NCI-H187 (cell line): ENCODE measurements at places on chromosomes 16 and 17.

- no peak for DNase-seq
These were observed 3.9 kb downstream of the CDH13 start for GRCh38 chr16:82630688-82631087.

DNA sequence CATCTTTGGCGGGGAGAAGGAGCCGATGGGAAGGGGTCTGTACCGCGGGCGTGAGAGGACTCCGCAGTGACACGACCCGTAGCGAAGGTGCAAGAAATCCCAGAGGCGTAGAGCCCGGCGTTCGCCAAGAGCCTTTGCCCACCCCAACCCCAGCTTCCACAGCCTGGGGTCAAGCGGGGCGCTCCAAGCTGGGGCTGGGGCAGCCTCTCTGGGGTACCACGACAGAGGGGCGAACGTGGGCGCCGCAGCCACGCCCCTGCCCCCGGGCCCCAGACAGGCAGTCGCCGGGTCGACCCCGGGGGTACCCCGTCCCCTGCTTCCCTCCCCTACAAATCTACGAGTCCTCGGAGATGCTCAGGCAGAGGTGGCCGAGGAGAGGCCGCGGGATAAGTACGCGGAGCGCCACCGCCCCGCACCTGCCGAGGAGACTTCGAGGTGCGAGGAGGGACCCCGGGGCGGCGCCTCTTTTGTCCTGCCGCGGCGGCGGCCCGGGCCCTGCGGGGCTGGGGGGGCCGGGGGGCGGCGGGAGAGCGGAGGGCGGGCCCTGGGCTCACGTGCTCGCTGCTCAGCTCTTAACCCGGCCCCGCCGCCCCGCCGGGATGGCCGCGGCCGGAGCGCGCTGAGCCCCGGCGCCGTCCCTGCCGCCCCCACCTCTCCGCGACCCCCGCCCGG lies at the start of gene ADAM11:
Gene ADAM11 (plus strand): TSS at position 575 of the 672 bp plus-strand sequence. CDS start 212 bp downstream, outside the sequence.
- DNase-seq = no peak

GRCh38 chr16:30780021-30780420 lies 7.0 kb downstream of the ZNF629 start:
- DNase-seq = no peak

DNA sequence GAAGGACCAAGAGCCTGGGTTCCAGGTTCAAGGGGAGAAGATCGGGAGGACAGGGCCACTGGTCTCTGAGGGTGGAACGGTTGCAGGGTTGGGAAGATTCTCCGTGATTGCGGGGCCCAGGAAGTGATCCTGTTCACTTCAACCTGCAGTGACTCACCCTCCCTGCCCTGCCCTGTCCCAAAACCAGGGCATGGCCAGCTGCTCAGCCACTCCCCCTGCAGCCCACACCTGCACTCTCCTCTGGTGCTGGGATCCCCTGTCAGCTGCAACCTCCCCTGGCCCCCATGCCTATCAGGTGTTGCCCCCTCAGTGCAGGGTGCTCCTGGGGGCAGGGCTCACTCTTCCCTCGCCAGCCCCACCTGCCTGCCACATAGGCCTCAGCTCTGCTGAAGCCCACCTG lies 1.1 kb downstream of the RUNDC3A start:
- DNase-seq = no peak

GRCh38 chr17:1076299-1076981 lies 79.5 kb downstream of the TIMM22 start:
- no peak for DNase-seq

DNA sequence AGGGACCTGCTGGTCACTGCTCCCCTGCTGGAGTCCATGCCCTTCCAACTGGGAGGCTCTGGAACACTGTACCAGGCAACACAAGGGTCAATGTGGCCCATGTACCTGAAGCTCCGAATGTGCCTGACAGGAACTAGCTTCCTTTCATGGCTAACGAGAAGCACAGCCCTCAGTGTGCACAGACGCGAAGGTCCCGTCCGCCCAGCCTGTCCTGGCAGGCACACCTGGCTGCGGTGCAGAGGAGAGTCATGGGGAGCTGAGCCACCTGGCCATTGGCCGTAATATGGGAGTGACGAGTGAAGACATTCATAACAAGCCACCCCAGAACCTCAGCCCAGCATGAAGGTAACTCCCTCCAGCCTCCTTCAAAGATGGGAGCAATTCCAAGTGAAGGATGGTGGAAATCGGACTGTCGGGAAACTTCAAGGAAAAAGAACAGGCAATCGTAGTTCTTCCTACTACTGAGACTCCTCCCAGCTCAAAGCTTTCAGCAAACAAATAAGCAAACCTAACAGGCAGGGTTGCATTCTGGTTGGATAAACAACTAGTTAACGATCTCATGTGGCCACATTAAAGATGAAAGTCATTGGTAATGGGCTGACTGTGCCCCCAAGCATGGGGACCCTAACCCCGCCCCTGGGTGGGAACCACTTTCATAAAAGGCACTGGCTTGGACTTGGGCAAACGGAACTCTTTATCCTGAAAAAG lies 13.2 kb downstream of the TMEM11 start:
- no peak for DNase-seq

GRCh38 chr16:85486256-85486915 lies 126.7 kb upstream of the GSE1 start:
- DNase-seq = no peak

DNA sequence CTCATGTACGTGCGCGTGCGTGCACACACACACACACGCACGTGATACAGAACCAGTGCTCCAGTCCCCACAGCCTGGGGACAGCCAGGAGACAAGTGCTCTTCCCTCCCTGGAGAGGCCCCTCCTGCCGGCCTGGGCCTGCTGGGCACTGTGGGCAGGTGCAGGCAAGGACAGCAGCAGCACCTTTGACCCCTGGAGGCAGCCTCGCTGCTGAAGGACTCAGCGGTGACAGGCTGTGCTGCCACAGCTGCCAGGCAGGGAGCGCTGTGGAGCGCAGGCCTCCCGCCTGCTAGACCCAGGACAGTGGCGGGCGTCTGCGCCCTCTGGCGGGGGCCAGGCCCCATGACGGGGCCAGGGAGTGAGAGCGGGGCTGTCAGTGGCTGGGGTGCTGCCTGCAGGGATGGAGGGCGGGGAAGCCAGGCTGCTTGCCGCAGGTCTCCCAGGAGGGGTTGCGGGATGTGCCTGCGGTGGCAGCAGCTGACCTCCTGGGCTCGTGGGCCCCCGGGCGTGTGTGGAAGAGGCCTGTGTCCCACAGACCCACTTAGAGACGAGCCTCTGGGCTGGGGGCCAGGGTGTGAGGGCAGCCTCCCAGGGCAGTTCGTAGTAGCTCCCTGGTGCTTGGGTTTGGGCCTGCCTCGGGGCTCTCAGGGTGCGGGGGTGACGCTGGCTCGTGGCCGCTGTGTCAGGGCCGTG lies 63.5 kb upstream of the PVALEF start:
- peak; percentile 26 for DNase-seq

GRCh38 chr17:15180121-15180561 lies 85.0 kb downstream of the PMP22 start:
- DNase-seq = no peak

GRCh38 chr16:24523569-24523968 lies 15.8 kb upstream of the RBBP6 start:
- no peak for DNase-seq

DNA sequence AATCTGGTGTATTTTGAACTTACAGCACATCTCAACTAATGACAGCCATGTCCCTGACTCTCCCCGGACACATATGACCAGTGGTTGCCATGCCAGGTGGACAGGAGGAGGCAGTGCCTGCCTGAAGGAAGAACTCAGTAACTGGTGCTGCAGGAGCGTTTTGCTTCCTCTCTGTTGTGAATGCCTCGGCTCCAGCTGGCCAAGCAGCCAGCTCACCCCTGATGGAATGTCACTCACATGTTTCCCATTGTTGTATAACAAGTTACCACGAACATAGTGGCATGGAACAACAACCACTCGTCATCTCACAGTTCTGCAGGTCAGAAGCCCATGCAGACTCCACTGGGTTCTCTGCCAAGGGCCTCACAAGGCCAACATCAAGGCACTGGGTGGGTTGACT lies 20.1 kb upstream of the IRF8 start:
- DNase-seq = no peak

- DNase-seq = no peak
These were observed 111.7 kb upstream of the CHMP6 start for GRCh38 chr17:80879723-80880647.

DNA sequence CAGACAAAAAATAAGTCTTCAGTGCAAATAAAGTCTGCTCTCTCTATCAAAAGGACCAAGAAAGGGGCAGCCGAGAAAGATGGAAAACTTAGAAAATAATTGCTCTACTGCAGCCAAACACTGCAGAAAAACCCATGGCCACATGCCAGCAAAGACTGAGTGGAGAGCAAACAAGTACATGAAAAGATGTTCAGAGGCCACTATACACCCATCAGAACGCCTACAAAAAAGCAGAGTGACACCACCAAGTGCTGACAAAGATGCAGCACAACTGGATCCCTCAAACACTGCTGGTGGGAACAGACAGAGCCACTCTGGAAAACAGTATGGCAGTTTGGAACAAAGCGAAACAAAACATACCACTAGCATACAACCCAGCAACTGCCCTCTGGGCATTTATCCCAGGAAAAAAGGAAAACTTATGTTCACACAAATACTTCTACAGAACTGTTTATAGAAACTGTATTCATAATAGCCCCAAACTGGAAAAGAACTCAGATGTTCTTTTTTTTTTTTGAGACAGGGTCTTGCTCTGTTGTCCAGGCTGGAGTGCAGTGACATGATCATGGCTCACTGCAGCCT lies 36.7 kb downstream of the KIAA0753 start:
- DNase-seq = no peak

DNA sequence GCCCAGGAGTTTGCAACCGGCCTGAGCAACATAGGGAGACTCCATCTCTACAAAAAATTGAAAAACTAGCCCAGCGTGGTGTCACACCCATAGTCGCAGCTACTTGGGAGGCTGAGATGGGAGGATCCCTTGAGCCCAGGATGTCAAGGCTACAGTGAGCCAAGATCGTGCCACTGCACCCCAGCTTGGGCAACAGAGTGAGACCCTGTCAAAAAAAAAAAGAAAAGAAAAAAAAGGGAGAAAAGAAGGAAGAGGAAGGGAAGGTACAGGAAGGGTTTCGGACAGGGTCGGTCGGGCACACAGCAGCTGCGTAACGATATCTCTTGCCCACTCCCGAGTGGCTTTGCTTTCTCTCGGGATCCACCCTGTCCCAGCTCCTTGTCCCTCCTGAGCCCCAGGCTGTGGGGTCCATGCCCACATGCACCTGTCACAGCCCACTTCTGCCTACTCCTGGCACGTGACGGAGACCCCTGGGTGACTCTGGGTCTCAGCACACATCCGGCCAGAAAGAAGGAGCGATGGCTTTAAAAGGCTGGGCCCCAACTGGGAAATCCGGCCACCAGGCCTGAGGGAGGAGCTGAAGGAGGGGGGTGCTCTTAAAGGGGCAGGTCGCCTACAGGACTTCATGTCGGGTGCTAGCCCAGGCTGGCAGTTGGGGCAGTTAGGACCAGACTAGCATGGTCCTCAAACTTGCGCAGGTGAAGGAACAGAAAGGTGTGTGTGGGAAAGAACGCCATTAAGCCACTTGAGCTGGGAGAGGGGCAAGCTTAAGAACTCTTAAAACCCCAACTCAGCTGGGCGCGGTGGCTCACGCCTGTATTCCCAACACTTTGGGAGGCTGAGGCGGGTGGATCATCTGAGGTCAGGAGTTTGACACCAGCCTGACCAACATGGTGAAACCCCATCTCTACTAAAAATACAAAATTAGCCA lies at the start of gene GHDC:
Gene GHDC (minus strand): TSS at position 526 of the 931 bp plus-strand sequence. CDS start 913 bp downstream, outside the sequence.
- peak; percentile 42 for DNase-seq

GRCh38 chr16:56910654-56911539 lies 21.0 kb upstream of the HERPUD1 start:
- DNase-seq = no peak

DNA sequence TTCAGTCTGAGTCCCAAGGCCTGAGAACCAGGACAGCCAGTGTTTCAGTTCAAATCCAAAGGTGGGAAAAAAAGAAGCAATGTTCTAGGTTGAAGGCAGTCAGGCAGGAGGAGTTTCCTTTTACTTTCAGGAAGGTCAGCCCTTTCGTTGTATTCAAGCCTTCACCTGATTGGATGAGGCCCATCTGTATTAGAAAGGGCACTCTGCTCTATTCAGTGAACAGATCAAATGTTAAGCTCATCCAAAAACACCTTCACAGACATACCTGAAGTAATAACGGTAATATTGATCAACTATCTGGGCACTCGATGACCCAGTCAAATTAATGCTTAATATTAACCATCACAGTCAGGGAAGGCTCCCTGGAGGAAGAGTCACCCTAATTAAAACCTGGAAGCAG lies 60.9 kb downstream of the IRX5 start:
- DNase-seq = no peak

DNA sequence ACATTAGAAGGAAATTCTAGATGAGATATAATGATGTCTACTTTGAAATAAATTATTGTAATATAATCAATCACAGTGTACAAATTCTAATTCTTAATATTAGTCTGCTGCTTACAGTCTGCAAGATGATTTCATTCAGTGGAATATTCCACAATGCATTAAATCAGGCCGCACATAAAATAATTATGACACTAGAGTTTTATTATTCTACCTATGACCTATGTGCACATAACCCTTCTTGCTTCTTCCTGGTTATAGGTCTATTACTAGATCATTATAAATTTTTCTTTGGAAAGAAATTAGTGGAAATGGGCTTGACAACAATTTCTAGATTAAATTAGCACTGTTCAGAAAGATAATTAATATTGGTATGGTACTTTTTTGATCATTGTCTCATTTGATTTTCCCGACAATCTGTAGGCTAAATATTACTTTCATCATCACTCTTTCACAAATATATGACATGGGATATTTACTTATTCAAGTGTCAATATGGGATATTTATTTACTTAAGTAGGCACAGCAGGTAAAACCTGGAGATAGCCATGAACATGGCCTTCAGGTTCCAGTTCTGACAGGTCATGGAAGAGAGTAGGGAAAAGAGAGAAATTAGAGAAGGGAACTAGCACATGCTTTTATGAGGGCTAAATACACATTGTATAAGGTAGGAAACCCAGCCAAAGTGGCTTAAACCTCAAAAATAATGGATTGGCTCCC lies 476.4 kb downstream of the TOX3 start:
- no peak for DNase-seq
